ENCODE measurements at places on chromosomes 6 and 20. TPM values are rescaled to one million over a fixed set of nuclear protein-coding genes. Genes with fewer than 3 reads are reported as not detected.

The WDR27 gene
- total RNA-seq = 24.5 TPM

The KCNB1 gene
- 2.1 TPM for total RNA-seq

The HTR1E gene
- total RNA-seq = not detected

The NELFCD gene
- 41.2 TPM for total RNA-seq

The LY6G6F gene
- total RNA-seq = not detected

The TINAG gene
- 0.52 TPM for total RNA-seq

All from skeletal muscle tissue (tissue), 5 donors.